RWPE2 (cell line): ENCODE measurements at places on chromosomes 12 and 14.

- peaks cover 6% of the 10 kb centered on the region for H3K27me3 ChIP-seq
- H3K36me3 ChIP-seq, result no peaks in the 10 kb centered on the region
- H3K4me1 ChIP-seq, result no peaks in the 10 kb centered on the region
These were observed 134.9 kb upstream of the CCDC196 start for GRCh38 chr14:66351310-66351709.

DNA sequence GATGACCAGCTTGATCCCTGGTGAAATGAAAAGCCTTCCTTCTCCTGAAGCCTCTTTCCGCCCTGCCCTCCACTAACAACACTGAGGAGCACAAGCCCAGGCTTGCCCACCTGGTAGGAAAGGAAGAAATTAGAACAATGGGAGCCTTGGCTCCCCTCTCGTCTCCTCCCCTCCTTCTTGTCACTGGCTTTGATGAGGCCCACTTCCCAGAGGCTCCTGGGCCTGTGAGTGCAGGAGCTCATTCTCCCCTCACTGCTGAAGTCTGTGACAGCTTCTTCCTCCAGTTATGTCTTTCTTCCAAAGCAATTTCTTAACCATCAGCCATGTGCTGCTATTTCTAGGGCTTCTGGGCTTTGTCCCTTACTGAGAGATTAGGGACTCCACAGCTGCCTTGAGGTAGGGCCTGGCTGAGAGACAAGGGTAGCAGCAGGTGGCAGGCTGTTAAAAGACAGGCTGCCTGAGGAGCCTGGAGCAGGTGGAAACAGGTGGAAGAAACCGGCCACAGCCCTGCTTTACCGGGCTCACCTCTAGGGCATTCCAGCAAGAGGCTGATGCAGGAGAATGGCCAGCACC is 53.6 kb upstream of the SRSF5 start:
- H3K4me1 ChIP-seq, result peaks cover 41% of the 10 kb centered on the region
- H3K4me3 ChIP-seq, result no peak overlapping the region
- peak overlapping the region; percentile 93 for H3K27ac ChIP-seq
- peak; percentile 89 for DNase-seq
- H3K36me3 ChIP-seq, result peaks cover 21% of the 10 kb centered on the region
- H3K27me3 ChIP-seq, result no peaks in the 10 kb centered on the region

DNA sequence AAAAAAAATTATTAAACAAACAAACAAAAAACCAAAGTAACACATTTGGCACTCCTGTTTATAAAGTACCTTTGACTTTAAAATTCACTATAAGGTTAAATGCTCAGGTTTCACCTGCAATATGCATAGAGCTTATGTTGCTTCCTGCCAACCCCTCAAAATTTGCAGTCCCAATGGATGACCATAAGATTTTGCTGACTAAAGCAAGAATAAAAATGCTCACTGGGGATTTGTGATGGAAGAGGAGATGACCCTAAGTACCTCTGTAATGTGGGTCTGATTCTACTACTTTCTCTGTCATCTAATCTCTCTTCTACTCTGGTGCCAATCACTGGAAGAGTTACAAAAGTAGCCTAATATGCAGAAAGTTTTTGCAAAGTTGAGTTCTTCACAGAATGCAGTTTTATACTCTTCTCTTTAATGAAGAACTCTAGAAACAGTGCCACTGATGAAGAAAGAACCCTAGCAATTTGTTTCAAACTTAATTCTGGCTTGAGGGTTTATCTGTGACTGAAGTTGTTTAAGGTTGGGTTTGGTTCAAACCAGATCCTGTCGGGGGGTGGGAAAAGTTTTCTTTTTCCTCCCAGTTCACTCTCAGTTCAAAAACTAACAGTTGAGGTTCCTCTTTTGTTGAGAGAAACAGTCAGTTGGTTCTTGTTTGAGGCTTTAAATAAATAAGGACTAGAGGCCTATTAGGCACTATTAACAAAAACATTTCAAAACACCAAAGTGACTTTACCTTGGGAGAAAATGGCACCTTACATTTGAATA is 10.9 kb downstream of the WASHC3 start:
- H3K4me3 ChIP-seq, result no peak overlapping the region
- peaks cover 67% of the 10 kb centered on the region for H3K36me3 ChIP-seq

GRCh38 chr12:51726161-51726560 is 122.4 kb downstream of the FIGNL2 start:
- H3K4me1 ChIP-seq, result no peaks in the 10 kb centered on the region
- H3K4me3 ChIP-seq, result no peak overlapping the region
- no peaks in the 10 kb centered on the region for H3K36me3 ChIP-seq
- no peaks in the 10 kb centered on the region for H3K27me3 ChIP-seq
- H3K27ac ChIP-seq, result no peak overlapping the region
- no peak for DNase-seq

GRCh38 chr14:38135106-38135867 is 72.4 kb upstream of the SSTR1 start:
- H3K27me3 ChIP-seq, result no peaks in the 10 kb centered on the region
- H3K36me3 ChIP-seq, result no peaks in the 10 kb centered on the region

DNA sequence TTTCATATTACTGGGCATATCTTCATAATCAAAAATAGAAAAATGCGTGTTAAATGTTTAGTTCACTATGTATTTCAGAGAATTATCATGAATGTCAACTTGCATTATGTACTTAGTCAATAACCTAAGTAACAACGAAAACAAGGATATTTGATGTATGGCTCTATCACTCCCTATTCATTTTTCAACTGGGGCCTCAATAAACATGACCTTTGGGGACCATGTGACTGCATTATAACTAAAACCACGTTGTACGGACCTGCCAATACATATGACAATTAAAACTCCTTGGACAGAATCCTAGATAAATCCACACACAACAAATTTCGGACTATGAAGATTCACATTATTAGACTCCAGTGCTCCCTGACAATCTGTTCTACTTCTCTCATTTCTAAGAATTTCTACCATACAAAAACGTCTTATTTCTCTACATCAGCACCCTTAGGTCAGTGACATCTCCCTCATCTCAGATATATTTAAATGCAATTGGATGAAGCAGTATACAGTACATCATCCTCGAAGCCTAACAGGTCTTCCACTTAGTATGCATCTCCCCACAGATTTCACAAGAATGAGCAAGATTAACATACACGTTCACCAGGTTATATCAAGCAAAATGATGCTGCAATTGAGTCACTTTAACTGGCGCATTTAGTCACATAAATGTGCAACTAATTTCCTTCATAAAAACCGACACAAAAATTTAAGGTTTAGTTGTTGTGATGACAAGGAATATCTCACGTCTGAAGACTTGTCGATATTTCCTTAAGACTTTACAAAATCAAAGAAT is 1.5 kb downstream of the UBE2N start:
- no peaks in the 10 kb centered on the region for H3K36me3 ChIP-seq
- H3K4me1 ChIP-seq, result peaks cover 14% of the 10 kb centered on the region
- H3K4me3 ChIP-seq, result peak overlapping the region; percentile 82
- H3K27ac ChIP-seq, result peak overlapping the region; percentile 78
